Ovary (tissue), 10 donors: ENCODE measurements at places on chromosomes 5 and 9. TPM values are rescaled to one million over a fixed set of nuclear protein-coding genes. Genes with fewer than 3 reads are reported as not detected.

PCDHGB7 gene
- total RNA-seq, result 22.9 TPM

TAF1L gene
- not detected for total RNA-seq

GHR gene
- total RNA-seq, result 4.3 TPM

- no peak for DNase-seq
Observed at GRCh38 chr5:33114361-33114760, 326.4 kb upstream of the TARS1 start.

DENND1A gene
- total RNA-seq, result 19.9 TPM

PCDHAC2 gene
- 0.72 TPM for total RNA-seq

- DNase-seq, result no peak
Observed at GRCh38 chr9:130575514-130575913, 3.9 kb upstream of the FUBP3 start.

DNA sequence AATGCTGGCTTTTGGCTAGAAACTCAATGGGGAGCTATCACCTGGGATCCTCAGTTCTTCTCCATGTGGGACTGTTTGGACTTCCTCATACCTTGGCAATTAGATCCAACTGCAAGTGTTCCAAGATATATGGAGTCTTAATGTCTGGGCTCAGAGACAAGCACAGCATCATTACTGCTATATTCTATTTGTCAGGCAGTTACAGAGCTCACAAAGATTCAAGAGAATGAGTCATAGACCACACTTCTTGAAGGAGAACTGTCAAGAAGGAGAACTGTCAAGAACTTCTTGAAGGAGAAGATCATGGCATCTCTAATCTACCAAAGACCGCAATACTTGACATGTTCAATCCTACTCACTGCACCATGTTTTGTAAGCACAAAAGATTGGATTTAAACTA lies 106.8 kb upstream of the NREP start:
- DNase-seq, result no peak

GRCh38 chr9:120478208-120478607 lies 101.8 kb downstream of the CDK5RAP2 start:
- DNase-seq, result no peak

- no peak for DNase-seq
Observed at GRCh38 chr5:71533615-71534014, 53.5 kb upstream of the MCCC2 start.

- DNase-seq, result no peak
Observed at GRCh38 chr9:98303633-98304125, 48.2 kb upstream of the TBC1D2 start.

- no peak for DNase-seq
Observed at GRCh38 chr9:28999806-29000205, 1426.5 kb upstream of the C9orf72 start.

DNA sequence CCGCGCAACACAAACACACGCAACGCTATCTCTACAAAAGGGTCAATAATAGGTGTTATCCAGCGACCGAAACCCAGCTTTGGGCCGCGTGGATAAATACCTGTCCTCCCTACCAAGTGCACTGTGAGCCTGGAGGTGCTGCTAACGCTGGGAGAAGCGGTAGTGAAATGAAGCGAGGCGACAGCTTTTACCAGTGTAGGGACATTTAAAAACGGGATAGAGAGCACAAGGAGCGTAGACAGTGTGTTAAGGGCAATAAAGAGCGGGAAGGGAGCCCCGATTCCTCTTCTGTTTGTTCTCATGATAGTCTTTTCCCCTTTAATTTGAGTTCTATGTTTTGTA lies 421 bp upstream of the DEPDC1B start:
- DNase-seq, result no peak

AK3 gene
- 54.8 TPM for total RNA-seq

DNA sequence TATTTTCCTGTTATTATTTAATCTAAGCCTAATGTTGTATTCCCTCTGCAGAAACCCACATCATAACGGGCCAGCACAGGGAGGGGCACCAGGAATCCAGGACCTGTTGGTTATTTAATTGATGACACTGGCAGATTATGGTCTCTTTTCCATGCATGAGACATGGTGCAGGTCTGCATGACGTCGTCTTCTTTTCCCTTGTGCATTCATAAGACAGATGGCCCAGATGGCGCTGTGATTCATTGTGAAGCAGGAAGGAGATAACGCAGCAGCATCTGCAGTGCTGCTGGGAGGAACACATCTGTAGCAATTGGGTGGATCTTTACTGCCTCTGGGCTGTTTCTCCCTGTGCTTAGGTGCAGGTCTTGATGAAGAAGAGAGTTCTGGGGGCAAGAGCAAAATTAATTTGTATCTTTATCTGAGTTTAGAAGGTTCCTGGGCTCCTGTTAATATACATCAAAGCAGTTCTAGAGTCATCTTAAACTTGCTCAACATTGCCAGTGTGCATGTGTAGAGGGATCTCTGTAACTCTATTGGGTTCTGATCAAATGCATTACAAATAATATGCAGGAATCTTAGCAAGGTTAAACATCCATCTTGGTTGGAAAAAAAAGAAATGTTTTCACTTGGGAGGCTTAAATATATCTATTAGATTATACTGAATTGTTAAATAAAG lies 176.1 kb downstream of the PCSK1 start:
- DNase-seq, result no peak

DNA sequence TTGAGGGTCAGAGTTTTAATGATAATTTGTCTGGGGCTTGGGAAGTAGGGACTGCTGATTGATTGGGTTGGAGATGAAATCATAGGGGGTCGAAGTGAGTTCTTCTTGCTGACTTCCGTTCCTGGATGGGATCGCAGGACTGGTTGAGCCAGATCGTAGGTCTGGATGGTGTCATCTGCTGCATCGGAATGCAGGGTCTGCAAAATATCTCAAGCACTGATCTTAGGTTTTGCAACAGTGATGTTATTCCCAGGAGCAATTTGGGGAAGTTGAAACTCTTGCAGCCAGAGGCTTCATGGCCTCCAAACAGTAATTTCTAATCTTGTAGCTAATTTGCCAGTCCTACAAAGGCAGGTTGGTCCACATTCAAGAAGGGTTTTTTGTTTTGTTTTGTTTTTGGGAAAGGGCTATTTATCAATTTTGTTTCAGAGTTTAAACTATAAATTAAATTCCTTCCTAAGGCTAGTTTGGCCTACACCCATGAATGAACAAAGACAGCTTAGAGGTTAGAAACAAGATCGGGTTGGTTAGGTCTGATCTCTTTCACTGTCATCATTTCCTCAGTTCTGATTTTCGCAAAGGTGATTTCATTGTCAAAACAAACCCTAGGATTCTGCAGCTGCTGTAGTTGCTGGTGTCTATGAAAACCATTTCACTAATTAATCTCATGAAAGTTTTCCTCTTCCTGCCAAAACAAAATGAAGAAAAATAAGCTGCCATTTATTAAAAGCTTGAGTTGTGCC lies 388.0 kb downstream of the TMEM232 start:
- DNase-seq, result no peak

DNA sequence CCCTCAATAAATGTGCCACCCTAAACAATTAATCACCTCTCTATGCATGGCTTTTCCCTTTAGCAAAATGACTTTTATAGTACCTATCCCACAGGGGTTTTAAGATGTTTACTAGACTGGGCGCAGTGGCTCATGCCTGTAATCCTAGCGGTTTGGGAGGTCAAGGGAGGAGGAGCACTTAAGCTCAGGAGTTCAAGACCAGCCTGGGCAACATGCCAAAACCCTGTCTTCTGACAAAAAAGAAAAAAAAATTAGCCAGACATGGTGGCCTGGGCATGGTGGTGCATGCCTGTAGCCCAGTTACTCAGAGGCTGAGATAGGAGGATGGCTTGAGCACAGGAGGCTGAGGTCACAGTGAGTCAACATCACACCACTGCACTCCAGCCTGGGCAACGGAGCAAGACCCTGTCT lies 13.5 kb downstream of the SH3TC2 start:
- no peak for DNase-seq

GRCh38 chr5:102241809-102242421 lies 54.2 kb downstream of the SLCO4C1 start:
- no peak for DNase-seq

ZNF618 gene
- 18.3 TPM for total RNA-seq

GRCh38 chr5:101425339-101425859 lies 522.3 kb upstream of the ST8SIA4 start:
- DNase-seq, result no peak

STOM gene
- 79.3 TPM for total RNA-seq

DNA sequence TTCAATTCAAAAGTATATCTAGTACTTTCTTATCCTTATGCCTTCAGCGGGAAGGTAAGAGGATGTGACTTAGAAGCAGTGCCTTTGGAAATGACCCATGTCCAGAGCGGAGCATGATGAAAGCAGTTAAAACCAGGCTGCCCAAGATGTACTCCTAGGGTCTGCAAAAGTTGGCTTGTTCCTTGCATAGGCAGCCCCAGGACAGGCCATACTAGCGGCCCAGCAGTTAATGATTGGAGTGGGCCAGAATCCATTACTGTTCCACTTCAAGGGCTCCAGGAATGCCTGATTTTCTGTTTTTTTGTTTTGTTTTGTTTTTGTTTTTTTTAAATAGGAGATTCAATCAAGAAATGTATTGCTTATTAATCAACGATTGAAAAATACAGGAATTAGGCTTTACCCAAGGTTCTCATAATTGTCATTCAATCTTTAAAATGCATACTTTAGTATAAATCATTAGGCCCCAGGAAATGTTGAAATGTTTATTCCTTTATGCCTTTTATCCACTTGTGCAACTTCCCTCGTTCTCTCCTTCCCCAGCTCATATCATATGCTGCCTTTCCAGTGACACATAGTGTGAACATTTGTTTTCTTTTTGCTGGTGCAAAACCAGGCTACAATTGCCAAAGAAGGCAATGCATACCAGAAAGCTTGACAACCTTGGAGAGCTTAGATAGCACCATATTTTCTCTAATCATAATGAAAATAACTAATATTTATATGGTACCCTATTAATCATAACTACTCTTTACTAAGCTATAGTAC lies 190.8 kb downstream of the ARHGEF28 start:
- no peak for DNase-seq
